ENCODE measurements at places on chromosomes 6 and 20.

- no peak for DNase-seq
Observed at GRCh38 chr6:138492113-138492512, 7.2 kb downstream of the NHSL1 start.

- no peak for DNase-seq
Observed at GRCh38 chr6:12923644-12924235, 207.2 kb downstream of the PHACTR1 start.

DNA sequence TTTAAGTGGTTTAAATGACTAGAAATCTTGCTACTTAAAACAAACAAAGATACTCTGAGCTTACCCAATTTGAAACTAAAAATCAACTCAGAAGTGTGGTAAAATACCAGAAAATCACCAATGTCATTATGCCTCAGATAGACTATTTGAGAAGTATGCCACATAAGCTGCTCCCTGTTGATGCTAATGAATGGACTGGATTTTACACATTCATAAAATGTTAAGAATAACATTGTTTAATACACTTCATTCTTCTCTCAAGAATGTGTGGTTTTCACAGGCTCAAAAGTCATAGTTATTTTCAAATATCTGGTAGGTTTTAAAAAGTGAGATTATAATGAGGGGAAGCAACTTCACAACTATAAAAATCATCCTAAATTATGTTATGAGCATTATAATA lies 170.6 kb downstream of the TASP1 start:
- no peak for DNase-seq

- DNase-seq: no peak
Observed at GRCh38 chr6:167996424-167997199, 859 bp upstream of the KIF25 start.

DNA sequence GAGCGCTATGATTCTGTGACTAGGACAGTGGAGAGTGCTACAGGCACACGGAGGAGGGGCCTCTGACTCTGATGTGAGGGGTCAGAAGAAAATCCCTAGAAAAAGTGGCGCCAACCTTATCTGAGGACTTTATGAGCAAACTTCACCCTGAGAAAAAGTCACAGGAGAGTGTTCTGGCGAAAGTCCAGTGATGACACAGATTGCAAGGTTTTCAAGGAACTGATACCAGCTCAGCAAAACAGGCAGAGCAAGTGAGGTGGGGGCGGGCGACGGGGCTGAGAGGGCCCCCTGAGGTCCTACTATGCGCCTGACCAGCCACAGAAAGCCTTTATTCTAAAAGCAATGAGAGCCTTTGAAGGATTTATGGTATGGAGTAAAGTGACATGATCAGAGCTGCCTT lies 73.3 kb downstream of the SLC22A23 start:
- no peak for DNase-seq
